Type B pancreatic cell (in vitro differentiated cells): ENCODE measurements at places on chromosomes 6 and 20. TPM values are rescaled to one million over a fixed set of nuclear protein-coding genes. Genes with fewer than 3 reads are reported as not detected.
A peak's percentile ranks its signal among the peaks of the same experiment; 100 is the strongest.

GRCh38 chr20:59018817-59019216 is 412 bp upstream of the TUBB1 start:
- peaks cover 50% of the 10 kb centered on the region for H3K4me1 ChIP-seq
- no peaks in the 10 kb centered on the region for H3K27me3 ChIP-seq
- H3K4me3 ChIP-seq, result peak overlapping the region; percentile 47
- peak; percentile 62 for DNase-seq
- peak overlapping the region; percentile 71 for H3K27ac ChIP-seq

DNA sequence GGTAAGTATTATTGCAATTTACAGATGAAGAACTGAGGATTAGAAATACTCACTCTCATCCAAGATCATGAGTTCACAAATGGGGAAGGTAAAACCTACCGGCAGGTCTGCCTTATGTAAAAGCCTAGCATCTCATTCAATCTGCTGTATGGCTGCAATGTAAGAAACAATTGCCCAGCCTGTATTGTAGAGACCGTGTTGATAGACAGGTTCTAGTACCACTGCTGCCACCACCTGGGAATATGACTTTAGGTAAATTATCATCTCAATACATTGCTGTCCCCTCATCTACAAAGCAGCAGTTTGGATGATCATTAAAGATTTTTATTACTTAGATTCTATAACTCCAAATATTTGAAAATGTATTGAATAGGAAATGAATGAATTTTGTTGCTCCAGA is 23.3 kb upstream of the ARHGAP18 start:
- no peaks in the 10 kb centered on the region for H3K4me1 ChIP-seq
- no peak overlapping the region for H3K4me3 ChIP-seq
- DNase-seq, result no peak
- H3K27ac ChIP-seq, result no peak overlapping the region

Gene CST2
- 2.6 and 8.5 TPM in 2 replicates for total RNA-seq

Gene SLC12A5
- total RNA-seq, result 3.1 and 5.1 TPM in 2 replicates

GRCh38 chr6:16162003-16162402 is 33.1 kb downstream of the MYLIP start:
- DNase-seq, result no peak
- H3K4me3 ChIP-seq, result no peak overlapping the region
- H3K27ac ChIP-seq, result no peak overlapping the region

- H3K4me1 ChIP-seq, result peaks cover 4% of the 10 kb centered on the region
- DNase-seq, result no peak
- H3K27me3 ChIP-seq, result peaks cover 7% of the 10 kb centered on the region
- no peak overlapping the region for H3K27ac ChIP-seq
- H3K36me3 ChIP-seq, result no peaks in the 10 kb centered on the region
Measured at GRCh38 chr6:137402143-137402680, 92.0 kb downstream of the OLIG3 start.

- no peaks in the 10 kb centered on the region for H3K27me3 ChIP-seq
- H3K4me1 ChIP-seq, result peaks cover 7% of the 10 kb centered on the region
- no peak for DNase-seq
Measured at GRCh38 chr20:16444057-16444777, 129.0 kb downstream of the KIF16B start.

DNA sequence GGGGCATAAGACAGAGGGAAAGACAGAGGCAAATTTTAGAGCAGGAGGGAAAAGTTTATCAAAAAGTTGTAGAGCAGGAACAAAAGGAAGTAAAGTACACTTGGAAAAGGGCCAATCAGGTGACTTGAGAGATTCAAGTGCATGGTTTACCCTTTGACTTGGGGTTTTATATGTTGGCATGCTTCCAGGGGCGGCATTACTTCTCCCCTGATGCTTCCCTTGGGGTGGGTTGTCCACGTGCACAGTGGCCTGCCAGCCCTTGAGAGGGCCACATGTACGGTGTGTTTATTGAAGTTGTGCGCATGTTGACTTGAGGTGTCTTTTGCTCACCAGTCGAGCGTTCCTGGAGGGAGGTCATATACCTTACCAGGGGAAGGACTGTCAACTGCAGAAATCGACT is 259.5 kb upstream of the JARID2 start:
- no peak overlapping the region for H3K4me3 ChIP-seq
- H3K27ac ChIP-seq, result no peak overlapping the region
- no peak for DNase-seq
- H3K27me3 ChIP-seq, result no peaks in the 10 kb centered on the region
- peaks cover 21% of the 10 kb centered on the region for H3K4me1 ChIP-seq
- H3K36me3 ChIP-seq, result no peaks in the 10 kb centered on the region

Gene MEP1A
- 3.6 and 22.4 TPM in 2 replicates for total RNA-seq

DNA sequence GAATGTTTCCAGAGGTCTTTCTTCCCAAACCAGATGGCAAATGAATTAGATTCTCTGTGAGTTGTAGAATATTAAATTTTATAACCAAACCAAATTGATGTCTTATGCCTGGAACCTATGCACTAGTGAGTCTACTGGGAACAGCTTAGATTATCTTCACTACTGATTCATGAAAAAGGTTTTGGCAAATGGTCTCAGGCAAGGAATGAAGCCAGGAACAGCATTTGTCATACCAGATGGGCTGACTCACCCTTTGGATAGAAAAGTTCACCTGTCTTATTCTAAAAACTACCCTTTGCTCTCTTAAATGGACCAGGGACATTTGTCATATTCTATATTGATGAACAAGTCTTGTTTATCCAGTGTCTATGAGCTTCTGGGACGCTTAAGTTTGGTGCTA is 135.4 kb upstream of the ECI2 start:
- no peaks in the 10 kb centered on the region for H3K27me3 ChIP-seq
- peaks cover 3% of the 10 kb centered on the region for H3K36me3 ChIP-seq
- H3K27ac ChIP-seq, result no peak overlapping the region
- peaks cover 21% of the 10 kb centered on the region for H3K4me1 ChIP-seq

DNA sequence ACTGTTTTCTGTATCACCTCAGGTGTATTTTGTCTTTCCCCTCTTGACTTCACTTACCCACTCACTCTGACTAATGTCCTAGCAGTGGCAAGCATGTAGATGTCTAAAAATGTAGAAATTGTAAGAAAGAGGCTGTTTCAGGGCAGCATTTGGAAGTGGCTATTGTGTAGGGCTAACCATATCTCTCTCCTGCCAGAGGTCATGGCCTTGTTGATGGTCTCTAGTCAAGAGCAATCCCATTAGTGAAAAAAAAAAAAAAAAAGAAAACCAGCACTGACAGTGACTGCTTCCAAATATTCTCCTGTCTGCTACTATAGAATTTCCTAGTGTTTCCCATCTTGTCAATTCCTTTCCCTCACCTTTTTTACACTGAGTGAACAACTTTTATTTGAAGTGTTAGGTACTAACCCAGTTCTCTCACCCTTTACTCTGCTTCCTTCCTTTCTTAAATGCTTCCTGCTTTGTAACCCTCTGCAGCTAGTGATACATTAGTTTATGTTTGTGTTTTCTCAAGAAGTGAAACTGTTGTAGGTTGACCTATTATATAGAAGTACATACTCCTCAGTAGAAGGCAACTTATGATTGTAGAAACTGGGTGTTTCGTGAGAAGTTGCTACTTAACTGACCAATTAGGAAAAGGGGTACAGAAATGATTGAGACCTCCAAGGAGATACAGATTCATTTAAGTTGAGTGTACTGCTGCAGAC is 174.1 kb upstream of the PTPRK start:
- H3K36me3 ChIP-seq, result no peaks in the 10 kb centered on the region
- H3K4me3 ChIP-seq, result no peak overlapping the region
- no peaks in the 10 kb centered on the region for H3K27me3 ChIP-seq
- H3K4me1 ChIP-seq, result no peaks in the 10 kb centered on the region
- H3K27ac ChIP-seq, result no peak overlapping the region
- no peak for DNase-seq

- no peaks in the 10 kb centered on the region for H3K27me3 ChIP-seq
- H3K4me3 ChIP-seq, result no peak overlapping the region
Measured at GRCh38 chr20:10541668-10542411, 106.7 kb downstream of the SLX4IP start.
